Upper lobe of left lung (tissue), 6 donors: ENCODE measurements at places on chromosomes 1 and 21. TPM values are rescaled to one million over a fixed set of nuclear protein-coding genes. Genes with fewer than 3 reads are reported as not detected.

DNA sequence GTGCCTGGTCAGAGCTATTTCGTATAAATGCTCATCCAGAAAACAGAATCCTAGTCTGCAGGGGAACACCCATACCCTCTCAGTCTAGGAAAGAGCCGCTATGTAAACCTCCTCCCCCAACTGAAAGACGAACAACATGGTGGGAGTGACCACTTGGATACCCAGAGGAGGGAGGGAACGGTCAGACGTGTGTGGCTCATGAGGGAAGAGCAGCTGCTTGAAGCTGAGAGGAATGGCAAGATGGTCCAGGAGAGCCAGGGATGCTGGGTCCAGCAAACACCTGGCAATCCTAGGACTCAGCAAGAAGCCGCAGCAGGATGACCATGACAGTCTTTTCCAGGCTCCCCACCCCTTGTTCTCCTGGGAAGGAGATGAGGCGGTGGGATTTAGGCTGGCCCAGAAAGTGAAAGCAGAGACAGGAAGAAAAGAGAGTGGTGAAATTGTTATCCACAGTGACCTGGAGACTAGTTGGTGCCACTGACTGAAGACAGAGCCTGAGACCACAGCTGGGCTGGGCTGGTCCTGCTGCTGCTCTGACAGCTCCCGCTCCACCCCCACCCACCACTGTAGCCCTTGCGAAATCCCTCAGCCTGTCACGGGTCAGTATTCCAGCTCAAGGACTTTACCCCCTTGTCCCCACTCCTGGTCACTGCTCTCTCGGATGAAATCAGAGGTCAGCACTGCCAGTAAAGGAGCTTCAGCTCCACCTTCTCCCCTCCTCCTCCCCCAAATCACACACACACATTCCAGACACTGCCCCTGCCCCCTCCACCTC is 3.6 kb downstream of the CERS2 start:
- peaks cover 31% of the 10 kb centered on the region for H3K36me3 ChIP-seq
- H3K27ac ChIP-seq: peak overlapping the region; percentile 96
- H3K4me3 ChIP-seq: no peak overlapping the region
- H3K4me1 ChIP-seq: peaks cover 35% of the 10 kb centered on the region
- DNase-seq: peak; percentile 94
- H3K27me3 ChIP-seq: no peaks in the 10 kb centered on the region

GRCh38 chr21:35792569-35793305 is 267.6 kb downstream of the SETD4 start:
- no peak for DNase-seq
- H3K4me1 ChIP-seq: peaks cover 6% of the 10 kb centered on the region
- no peak overlapping the region for H3K27ac ChIP-seq
- H3K27me3 ChIP-seq: no peaks in the 10 kb centered on the region

- no peaks in the 10 kb centered on the region for H3K36me3 ChIP-seq
- peaks cover 15% of the 10 kb centered on the region for H3K4me1 ChIP-seq
- no peak overlapping the region for H3K27ac ChIP-seq
- no peaks in the 10 kb centered on the region for H3K27me3 ChIP-seq
- DNase-seq: no peak
- H3K4me3 ChIP-seq: no peak overlapping the region
Observed at GRCh38 chr1:205492774-205493173, 11.7 kb upstream of the CDK18 start.

DNA sequence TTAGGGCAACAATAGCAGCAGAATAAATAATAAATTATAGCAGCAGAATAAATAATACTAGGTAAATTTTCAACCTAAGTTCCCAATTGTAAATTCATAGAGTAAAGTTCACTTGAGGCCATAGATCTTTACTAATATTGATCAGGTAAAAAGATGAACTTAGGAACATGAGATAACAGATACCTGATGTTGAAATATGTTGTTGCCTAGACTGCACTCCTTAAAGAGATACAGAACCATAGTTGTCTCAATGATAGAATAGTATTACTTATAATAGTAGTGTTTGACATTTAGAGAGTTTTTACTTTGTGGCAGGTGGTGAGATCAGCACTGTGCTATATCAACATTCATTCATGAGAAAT is 378 bp upstream of the F13B start:
- H3K27ac ChIP-seq: no peak overlapping the region
- H3K4me1 ChIP-seq: no peaks in the 10 kb centered on the region
- H3K27me3 ChIP-seq: no peaks in the 10 kb centered on the region
- no peak overlapping the region for H3K4me3 ChIP-seq
- no peaks in the 10 kb centered on the region for H3K36me3 ChIP-seq

GRCh38 chr1:63367215-63368103 is at the start of gene ALG6:
ALG6 (plus strand) TSS chr1:63367627; CDS start chr1:63370978, 3,351 bp downstream.
- no peaks in the 10 kb centered on the region for H3K36me3 ChIP-seq
- H3K4me1 ChIP-seq: peaks cover 12% of the 10 kb centered on the region
- H3K4me3 ChIP-seq: peak within 1 kb of the TSS; percentile 87
- H3K27ac ChIP-seq: peak within 1 kb of the TSS; percentile 76
- DNase-seq: peak; percentile 97

- no peak overlapping the region for H3K4me3 ChIP-seq
- no peaks in the 10 kb centered on the region for H3K27me3 ChIP-seq
- H3K4me1 ChIP-seq: no peaks in the 10 kb centered on the region
- DNase-seq: no peak
- no peak overlapping the region for H3K27ac ChIP-seq
Observed at GRCh38 chr1:107229711-107230110, 88.9 kb downstream of the NTNG1 start.

DNA sequence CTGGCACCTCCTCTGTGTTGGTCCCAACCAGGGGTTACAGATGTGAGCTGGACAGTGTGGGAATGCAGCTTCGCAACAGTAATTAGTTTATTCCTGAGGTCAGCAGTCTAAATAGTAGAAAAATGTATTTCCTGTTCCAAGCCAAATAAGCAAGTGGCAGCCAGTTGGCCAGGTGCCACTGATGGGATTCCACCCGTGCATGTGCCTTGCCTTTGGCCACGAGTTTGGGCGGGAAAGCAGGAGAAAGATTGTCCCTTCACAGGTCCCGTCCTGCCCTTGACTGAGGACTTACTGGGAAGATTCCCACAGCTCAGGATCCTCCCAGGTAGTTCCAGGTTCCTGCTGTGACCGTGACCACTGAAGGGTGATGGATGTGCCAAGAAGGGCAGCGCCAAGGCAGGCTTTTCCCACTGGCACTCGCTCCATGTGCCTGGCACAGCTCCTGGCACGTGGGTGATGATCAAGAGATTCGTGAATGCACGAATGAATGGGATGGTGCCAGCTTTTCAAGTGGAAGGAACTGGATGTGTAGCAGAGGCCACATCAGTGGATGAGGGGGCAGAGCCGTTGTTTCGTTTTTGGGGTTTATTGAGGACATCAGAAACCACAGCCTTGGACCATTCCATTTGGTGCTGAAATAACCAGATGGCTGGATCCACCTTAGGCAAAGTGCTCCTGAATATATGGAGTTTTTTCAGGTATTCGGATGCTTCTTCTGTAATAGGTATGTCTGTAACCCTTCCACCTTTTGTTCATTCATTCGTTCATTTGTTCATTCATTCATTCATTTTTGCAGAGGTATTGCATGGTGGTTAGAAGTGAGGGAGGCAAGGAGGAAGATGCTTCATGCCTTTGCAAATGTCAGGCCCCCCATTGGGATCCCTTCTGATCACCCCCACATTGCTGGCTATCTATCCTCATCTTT is 62.4 kb upstream of the WNT4 start:
- no peak for DNase-seq
- no peaks in the 10 kb centered on the region for H3K36me3 ChIP-seq
- no peak overlapping the region for H3K27ac ChIP-seq
- no peak overlapping the region for H3K4me3 ChIP-seq

Gene LYST
- 34.0 TPM for total RNA-seq

Gene FCRL1
- total RNA-seq: 3.2 TPM
